ENCODE measurements at places on chromosomes 11 and 22. TPM values are rescaled to one million over a fixed set of nuclear protein-coding genes. Genes with fewer than 3 reads are reported as not detected.

DNA sequence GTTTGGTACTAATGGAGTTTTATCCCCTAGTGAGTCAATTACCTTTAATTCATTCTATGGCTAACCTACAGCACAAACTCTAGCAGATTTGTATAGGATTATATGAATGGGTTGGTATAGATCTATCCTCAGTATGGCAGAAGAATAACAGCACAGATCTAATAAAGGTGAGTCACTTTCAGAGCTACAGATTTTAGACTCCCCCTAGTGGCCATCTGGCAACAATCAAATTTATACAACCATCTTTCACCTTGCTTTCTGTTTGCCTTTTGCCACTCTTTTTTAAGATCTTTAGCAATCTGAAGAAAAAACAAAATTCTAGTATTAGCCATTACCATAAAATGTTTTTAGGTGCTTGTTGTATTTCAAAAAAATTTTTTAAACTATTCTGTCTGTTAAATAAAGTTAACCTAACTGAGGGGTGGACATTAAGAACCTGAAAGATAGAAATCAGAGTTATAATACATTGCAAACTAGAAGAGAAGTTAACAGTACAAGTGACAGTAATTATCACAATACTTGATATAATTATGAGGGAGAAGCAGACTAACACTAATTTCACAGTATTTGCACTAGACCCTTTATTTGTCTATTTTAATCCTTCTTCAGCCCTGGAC lies 25.8 kb downstream of the DDIAS start:
- DNase-seq = peak; percentile 46

Gene ATG2A
- total RNA-seq = 22.5 TPM

DNA sequence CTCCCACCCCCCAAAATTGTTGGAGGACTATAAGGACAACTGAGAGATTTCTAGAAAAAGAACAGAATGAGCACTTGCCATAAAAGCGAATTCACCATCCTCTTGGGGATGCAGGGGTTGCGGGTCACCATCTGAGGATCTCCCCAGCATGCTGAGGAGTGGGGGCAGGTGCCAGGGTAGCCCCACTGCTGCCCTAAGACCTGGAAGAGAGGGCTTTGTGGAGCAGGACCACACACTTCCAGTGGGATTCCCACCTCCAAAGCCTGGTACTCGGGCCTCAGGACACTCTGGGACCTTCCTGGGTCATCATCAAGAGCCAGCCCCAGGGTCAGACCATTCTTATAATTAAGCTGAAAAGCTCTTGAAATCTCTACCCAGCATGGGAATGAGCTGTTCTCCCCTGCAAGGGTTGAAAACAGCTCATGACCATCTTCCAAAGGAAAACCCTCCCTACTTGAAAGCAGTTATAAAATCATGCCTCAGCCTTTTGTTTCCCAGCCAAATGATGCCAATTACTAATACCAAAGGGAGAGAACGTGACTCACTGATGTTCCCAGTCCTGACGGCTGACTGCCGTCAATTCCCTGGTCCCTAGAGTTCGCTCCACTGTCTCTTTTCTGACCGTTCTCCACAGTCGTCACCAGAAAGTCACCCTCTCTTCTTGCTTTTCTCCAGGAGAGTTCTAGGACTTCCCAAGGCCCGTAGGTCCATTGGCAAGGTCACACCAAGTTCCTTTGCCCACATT lies 76.8 kb upstream of the CREB3L1 start:
- no peak for DNase-seq

DNA sequence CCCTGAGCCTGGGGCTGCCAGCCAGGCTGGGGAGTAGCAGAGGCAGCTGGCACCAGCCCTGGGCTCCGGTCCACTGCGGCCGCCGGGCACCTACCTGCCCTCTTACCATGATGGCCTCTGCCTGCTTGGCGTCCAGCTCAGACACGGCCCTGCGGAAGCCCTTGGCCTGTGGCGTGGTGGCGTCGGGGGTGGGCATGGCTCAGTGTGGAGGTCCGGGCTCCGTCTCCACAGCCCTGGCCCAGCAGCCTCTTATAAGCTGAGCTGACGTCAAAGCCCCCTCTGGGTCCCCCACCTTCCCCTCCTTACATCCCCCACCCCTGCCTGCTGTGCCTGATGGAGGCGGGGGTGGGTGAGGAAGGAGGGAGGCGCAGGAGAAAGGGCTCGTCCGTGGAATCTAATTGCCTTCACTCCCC lies at the start of gene TH:
Gene TH (minus strand): TSS at position 225 of the 413 bp plus-strand sequence. CDS start 29 bp downstream, at position 196.
- DNase-seq = no peak

- no peak for DNase-seq
Measured at GRCh38 chr11:115408036-115408921, 95.9 kb downstream of the CADM1 start.

- no peak for DNase-seq
Measured at GRCh38 chr11:34893416-34893815, 22.8 kb downstream of the APIP start.

DNA sequence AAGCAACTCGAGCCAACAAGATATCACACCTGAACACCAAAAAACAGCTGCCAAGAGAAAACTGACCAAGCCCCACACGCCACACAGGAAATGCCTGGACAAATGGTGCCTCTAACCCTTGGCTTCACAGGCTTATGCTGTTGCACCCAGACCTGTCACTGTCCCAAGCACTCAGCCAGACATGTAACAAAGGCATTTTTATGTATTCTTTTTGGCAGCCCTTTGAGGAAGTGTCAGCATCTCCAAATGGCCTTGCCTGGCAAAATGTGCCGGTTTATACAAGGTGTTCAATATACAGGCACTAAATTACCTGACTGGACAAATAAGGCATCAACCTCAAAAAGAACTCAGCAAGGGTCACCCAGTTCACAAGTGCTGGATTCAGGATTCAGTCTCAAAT lies 6.1 kb downstream of the HDHD5 start:
- no peak for DNase-seq
